ENCODE measurements at places on chromosomes 5 and 9.

- DNase-seq: no peak
Measured at GRCh38 chr5:180126716-180127681, 55.4 kb upstream of the RNF130 start.

- peak; percentile 77 for DNase-seq
Measured at GRCh38 chr9:129275626-129276247, 97.7 kb upstream of the IER5L start.

DNA sequence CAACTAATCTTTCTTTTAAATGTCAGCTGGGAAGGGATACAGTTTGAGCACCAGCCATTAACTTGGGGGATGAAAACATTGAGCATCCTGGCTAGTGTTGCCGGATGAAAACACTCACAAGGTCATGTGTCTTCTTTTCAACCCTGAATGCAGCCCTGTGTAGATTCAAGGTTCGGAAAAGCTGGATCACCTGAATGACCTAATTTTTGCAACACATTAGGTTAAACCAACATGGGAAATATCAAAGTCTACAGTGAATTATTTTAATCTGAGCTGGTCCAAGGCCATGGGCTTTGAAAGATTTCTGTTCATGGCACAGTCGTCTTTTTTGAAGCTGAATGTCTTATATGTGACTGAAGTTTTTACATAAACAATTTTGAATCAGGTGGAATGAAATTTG, 281.2 kb downstream of the ARHGEF28 start:
- DNase-seq: no peak

DNA sequence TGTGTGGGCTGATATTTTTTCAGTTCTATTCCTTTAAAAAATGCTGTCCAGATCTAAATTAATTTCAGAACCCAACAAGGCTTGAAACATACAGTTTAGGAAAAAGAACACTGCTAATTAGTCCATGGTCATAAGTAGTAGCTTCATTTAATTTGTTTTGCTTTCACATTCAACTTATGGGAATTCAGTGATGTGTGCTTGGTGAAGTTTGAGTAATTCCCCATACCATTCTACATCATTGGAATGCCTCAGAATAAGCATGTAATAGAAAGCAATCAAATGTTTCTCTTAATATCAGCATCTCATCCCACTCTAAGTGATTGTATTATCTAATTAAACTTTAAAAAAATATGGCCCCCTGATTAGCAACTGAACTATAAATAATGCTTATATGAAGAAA, 2.7 kb downstream of the CNTLN start:
- peak; percentile 30 for DNase-seq

- DNase-seq: peak; percentile 70
Measured at GRCh38 chr9:134734270-134734669, 92.7 kb downstream of the COL5A1 start.

- DNase-seq: no peak
Measured at GRCh38 chr9:126225611-126226609, 100.7 kb upstream of the MVB12B start.

GRCh38 chr5:40679148-40679912, 385 bp upstream of the PTGER4 start:
- DNase-seq: peak; percentile 95

DNA sequence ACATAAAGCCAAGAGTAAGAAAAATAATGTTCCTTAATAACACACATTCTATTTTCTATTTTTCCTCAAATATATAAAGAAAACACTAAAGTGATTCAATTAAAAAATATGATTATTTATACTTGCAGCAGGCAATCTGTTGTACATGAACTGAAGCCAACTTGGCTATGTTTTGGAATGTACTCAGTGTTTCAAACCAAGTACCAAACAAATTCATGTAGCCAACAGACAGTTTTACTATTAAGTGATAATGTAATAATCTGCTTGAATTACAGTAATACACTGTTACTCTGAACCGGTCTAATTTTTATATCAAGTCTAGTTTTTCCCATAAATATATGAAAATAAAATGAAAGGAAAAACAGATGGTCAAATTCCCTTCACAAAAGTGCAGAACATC, 58.0 kb downstream of the CEP120 start:
- no peak for DNase-seq

- no peak for DNase-seq
Measured at GRCh38 chr5:135440916-135441315, 6.2 kb downstream of the DCANP1 start.

DNA sequence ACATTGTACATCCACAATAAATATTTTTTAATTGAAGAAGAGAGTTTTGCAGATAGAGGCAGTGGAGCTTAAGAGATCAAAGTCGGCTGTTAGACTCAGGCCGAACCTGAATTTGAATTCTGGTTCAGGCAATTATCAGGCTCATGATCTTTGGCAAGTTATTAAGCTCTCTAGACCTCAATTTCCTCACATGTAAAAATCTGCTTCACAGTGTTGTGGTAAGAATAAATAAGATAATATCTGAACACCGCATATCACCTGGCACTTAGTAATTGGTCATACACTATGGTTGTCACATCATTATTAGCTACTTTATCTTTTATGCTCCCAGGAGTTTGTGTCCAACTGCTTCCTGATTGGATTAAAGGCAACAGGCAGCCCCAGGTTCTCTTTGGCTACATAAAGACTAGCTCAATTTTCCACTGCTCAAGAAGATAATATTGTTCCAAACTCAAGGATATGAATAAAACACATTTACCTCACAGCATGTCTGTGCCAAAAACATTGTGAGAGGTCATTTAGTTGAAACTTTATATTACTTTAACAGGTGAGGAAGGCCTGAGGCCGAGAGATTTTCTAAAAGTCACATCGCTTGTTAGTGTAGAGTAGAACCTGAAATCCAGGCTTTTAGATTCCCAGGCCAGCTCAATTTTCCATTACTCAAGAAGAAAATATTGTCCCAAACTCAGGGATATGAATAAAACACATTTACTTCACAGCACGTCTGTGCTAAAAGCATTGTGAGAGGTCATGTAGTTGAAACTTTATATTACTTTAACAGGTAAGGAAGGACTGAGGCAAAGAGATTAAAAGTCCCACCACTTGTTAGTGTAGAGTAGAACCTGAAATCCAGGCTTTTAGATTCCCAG, 289.2 kb upstream of the PTGER4 start:
- DNase-seq: no peak

DNA sequence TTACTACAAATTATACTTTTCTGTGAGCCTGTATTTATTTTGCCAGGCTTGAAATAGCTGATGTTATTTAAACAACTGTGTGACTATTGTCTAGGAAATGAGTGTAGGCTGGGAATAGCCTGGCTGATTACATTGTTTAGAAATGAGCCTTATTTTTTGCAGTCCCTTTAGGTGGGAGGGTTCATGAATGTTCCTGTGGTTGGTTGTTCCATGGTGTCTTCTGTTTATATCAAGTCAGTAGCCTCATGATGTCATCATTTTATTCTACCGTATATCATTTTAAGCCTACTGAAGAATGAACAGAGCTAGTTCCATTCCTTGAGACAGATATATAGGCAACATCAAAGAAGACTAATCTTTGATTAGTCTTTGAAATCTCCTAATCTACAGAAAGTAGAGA, 53.1 kb downstream of the MAP1B start:
- peak; percentile 82 for DNase-seq

DNA sequence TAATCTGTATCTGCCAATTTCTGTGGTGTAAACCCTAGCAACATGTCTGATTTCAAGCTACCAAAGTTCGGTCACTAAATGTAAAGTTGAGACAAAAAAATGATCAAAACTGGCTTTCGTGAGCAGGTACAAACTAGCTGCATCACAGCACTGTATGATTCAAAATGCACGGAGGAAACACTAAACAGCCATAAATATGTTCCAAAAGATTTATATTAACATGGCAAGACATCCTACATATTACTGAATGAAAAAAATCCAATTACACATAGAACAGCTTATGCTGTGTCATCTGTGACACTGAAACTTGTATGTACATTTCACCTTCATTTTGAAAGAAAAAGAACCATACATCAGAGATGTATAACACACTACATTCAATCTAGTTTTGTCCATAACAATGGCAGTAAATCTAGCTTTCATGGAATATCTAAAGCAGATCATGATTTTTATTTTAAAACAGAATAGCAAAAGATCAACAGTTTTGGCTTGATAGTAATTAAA, 14.4 kb downstream of the GNAQ start:
- no peak for DNase-seq

GRCh38 chr9:117703537-117703936, 666 bp upstream of the TLR4 start:
- peak; percentile 48 for DNase-seq

DNA sequence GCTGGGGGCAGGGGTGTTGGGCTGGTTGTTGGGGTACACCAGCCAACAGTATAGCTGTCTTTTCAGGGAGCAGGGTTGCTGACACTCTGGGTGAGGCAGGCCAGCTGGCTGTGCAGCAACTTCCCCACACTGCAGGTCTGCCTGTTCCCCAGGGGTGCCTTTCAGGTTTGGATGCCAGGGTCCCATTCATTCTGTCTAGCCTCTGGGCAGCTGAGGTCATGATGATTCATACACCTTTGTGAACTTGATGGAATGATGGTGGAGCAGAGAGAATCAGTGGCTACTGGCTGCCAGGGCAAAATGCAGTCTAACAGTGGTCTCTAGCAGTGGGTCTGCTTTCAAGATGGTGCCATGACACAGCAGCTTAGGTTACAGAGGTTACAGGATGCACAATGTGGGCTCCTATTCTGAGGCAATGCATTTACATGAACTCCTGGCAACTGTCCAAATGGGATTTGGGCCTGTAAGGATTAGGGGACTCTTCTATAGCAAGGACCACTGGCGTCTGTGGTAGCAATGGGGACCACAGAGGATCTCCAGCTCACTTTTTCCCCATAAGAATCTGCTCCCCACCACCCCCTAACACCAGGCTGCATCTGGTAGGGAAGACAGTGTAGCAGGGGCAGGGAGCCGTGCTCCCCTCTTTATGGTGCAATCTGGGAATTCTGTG, 103.7 kb downstream of the FEM1C start:
- DNase-seq: no peak
